ENCODE measurements at places on chromosomes 11 and 22.
A peak's percentile ranks its signal among the peaks of the same experiment; 100 is the strongest.

- ATAC-seq, result no peak
These were observed 2.5 kb downstream of the FJX1 start for GRCh38 chr11:35620795-35621194.

GRCh38 chr11:85266646-85267045 is 360.5 kb downstream of the DLG2 start:
- no peak for ATAC-seq

DNA sequence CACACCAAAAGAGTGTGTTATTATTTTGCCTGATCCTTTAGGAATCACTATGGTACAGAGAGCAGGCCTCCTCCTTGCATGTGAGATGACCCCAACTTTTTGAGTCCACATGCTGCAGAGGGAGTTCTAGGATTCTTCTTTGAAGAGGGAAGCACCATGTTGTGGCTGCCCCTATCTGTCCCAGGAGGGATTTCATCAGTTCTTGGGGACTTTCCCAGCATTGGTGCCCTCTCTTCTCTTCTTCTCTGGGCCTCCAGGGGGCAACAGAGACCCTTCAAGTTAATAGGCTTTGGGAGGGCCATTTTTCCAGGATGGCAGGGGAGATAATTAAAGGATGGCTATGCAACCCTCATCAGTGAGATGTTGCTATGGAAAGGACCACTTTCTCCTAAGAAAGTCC is 3.6 kb downstream of the MMP1 start:
- peak; percentile 80 for ATAC-seq

DNA sequence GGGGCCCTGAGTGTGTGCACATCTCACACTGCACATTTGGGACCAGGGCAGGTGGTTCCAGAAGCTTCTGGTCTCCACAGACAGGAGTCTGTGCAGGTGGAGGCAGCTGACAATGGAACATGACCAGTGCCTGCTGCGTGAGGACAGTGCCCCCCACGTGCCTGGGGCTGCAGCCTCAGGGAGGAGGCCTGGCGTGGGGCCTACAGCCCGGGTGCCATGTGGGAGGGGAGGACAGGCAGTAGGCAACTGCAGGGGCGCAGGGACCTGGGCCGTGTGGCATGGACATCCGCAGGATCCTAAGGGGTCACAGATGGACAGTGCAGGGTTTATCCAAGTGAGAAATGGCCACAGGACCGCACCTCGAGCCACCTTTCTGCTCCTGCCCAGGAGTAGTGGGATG is 28.8 kb downstream of the TSPAN4 start:
- no peak for ATAC-seq

GRCh38 chr11:93686226-93686625 is 24.7 kb downstream of the CEP295 start:
- ATAC-seq, result no peak

GRCh38 chr11:60498853-60499252 is 6.3 kb downstream of the MS4A12 start:
- no peak for ATAC-seq

GRCh38 chr11:87019613-87020271 is 18.0 kb upstream of the TMEM135 start:
- ATAC-seq, result no peak

GRCh38 chr11:8217136-8217535 is 46.5 kb downstream of the LMO1 start:
- ATAC-seq, result no peak

DNA sequence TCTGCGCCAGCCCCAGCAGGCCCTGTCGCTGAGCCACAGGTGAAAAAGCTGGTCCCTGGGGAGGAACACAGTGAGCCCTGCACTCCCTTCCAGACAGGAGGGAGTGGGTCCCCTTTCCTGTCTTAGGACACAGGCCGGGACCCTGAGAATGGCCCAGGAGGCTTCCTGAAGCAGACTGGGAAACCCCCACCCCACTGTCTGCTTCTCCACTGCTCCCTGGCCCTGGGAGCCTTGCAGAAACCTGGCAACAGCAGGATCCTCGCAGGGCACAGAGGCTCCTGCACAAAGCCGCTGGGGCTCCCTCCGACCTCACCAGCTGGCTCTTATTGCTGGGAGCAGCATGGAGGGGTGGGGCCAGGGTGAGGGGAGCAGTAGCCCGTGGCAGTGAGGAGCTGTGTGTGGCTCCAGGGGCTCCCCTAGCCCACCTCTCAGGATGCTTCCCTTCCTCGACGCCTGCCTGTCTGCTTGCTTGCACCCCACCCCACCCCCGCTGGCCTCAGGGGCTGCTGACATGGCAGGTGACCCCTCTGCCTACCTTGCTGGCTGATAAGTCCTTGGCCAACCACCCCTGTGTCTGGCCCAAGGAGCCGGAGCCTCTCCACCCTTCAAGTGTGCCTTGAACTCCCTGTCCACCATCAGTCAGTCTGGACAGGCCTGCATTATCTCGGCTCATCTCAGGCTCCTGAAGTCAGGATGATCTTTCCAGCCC is 72.1 kb upstream of the KCNQ1OT1 start:
- ATAC-seq, result no peak

Measured in SK-N-SH treated with all-trans-retinoic acid at 6 μM for 48 hours (cell line).